NCI-H1930 (cell line): ENCODE measurements at places on chromosomes 6 and 20.

DNA sequence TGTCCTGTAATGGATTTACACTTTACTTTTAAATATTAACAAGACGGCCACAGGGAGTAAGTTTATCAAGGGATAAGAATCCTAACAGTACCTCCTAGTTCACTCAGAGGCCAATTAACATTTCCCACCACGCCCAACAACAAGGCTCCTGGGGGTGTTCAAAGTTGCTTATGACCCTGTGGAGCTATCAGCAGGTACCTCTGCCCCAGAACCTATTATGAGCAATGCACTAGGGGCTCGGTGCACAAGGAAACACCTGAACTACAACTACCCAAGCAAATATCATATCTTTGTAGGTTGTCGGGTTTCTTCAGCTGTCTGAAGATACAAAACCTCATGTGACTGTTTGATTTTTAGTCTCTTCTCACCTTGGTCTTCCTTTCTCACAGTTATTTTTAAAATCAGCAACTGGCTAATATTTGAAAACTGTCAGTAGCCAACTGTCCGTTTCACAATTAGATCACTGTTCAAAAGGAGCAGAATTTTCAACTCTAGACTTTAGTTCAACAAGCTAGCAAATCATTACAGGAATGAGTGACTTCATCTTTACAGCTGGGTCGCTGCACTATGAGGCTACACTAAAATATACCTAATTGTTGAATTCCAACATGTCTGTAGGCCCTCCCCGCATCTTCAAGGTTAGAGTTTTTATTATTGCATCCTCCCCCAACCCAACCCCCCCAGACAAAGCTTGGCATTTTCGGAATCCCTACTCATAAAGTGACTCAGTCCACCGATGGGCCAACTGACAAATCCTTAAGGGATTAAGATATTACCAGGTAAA lies 38.1 kb downstream of the B4GALT5 start:
- no peak for DNase-seq

DNA sequence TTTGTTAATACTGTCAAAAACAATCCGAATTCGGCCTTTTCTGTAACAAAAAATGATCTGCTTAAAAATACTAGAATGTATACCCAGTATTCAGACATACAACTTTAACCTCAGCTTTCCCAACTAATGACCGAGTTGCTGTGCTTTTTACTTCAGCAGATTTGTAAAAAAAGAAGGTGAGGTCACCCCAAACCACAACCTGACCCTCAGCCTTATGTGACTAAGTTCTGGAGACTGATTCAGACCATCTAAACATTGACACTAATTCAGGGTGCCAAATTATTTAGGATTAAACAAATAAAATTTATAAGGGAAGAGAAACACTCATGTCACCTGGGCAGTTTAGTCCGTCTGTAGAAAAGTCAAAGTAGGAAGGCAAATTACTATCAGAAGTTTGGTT lies 7.7 kb downstream of the CCN6 start:
- DNase-seq: no peak

DNA sequence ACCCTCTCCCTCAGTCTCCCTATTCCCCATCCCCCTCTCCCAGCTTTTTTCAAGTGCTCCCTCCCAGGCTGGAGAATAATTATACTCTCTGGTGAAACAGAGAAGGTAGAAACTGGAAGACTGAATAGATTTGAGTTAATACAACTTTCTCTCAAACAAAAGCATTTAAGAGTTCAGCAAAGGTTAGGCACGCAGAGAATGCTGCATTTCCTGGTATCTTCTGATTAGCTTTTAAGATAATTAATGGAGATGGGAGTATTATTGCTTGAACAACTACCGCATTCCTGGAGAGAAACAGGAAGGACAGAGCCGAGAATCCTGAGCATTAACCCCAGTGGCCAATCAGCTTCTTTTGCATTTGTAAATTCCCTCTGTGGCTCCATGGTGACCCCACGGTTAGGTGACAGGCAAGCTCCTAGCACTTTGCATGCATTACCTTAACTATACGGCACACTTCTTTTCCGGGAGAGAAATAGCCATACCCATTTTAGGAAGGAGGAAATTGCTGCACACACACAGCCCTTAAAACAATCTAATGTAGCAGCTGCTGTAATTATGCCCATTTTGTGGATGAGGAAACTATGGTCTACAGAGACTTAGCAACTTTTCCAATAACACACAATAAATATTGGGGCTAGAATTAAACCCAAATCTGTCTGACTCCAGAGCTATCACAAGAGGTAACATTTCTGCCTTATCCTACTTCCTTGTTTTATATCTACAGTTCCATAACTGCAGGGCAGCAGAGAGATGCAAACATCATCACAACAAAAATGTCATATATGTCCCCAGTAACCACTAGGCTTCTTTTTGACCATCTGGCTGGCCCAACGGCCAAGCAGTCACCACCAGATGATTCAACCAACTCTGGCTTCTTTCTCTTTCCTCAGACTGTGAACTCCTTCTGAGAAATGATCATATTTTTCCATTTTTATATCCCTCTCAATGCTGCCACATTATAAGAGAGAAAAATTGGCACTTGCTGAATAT lies 169.9 kb downstream of the CD24 start:
- DNase-seq: no peak

- no peak for DNase-seq
Measured at GRCh38 chr6:49890988-49891387, 24.7 kb upstream of the CRISP1 start.

- DNase-seq: no peak
Measured at GRCh38 chr6:87806635-87807034, 104.6 kb upstream of the AKIRIN2 start.
